Brain (organoid and tissue), 16 donors: ENCODE measurements at places on chromosomes 3 and 15. TPM values are rescaled to one million over a fixed set of nuclear protein-coding genes. Genes with fewer than 3 reads are reported as not detected.

- no peak for DNase-seq
Measured at GRCh38 chr3:134311265-134311664, 60.6 kb upstream of the RYK start.

The PIERCE2 gene
- 4.2 TPM for polyA plus RNA-seq

- DNase-seq: no peak
Measured at GRCh38 chr3:184954251-184954650, 142.3 kb downstream of the VPS8 start.

The NLGN1 gene
- 6.3 TPM for polyA plus RNA-seq

The PLIN1 gene
- 3.3 TPM for polyA plus RNA-seq

GRCh38 chr15:47203993-47204392 is 513.3 kb upstream of the SEMA6D start:
- no peak for DNase-seq
